Keratinocyte (primary cell): ENCODE measurements at places on chromosomes 1 and 21.

- H3K36me3 ChIP-seq, result no peaks in the 10 kb centered on the region
- peaks cover 4% of the 10 kb centered on the region for H3K4me1 ChIP-seq
- no peaks in the 10 kb centered on the region for H3K27me3 ChIP-seq
- no peak overlapping the region for H3K4me3 ChIP-seq
Measured at GRCh38 chr1:58528518-58528917, 18.0 kb downstream of the OMA1 start.

DNA sequence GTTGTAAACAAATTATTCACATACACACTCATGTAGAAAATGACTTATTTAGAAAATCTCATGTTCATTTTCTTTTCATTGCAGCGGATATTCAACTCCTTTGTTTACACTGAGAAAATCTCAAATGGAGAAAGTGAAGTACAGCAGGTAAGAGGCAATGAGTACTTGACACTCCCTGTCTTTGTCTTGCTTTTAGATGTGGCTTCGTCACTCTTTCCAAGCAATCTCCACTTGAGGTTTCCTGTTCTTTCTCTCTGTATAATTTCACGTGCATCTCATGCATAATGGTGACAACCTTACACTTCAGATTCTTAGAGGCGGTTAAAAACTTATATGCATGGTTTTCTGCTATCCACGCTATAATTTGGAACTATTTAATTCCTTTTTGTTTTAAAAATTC, 80.6 kb downstream of the CACHD1 start:
- no peaks in the 10 kb centered on the region for H3K36me3 ChIP-seq
- no peak for DNase-seq
- no peak overlapping the region for H3K4me3 ChIP-seq
- H3K4me1 ChIP-seq, result no peaks in the 10 kb centered on the region

- H3K27ac ChIP-seq, result no peak overlapping the region
- no peaks in the 10 kb centered on the region for H3K36me3 ChIP-seq
- no peaks in the 10 kb centered on the region for H3K27me3 ChIP-seq
- H3K4me3 ChIP-seq, result no peak overlapping the region
- no peak for DNase-seq
- peaks cover 34% of the 10 kb centered on the region for H3K4me1 ChIP-seq
Measured at GRCh38 chr1:235401251-235401650, 34.0 kb downstream of the TBCE start.

GRCh38 chr1:57857809-57858208, 433.9 kb upstream of the DAB1 start:
- H3K4me1 ChIP-seq, result peaks cover 28% of the 10 kb centered on the region
- no peaks in the 10 kb centered on the region for H3K27me3 ChIP-seq
- DNase-seq, result no peak
- H3K4me3 ChIP-seq, result no peak overlapping the region

DNA sequence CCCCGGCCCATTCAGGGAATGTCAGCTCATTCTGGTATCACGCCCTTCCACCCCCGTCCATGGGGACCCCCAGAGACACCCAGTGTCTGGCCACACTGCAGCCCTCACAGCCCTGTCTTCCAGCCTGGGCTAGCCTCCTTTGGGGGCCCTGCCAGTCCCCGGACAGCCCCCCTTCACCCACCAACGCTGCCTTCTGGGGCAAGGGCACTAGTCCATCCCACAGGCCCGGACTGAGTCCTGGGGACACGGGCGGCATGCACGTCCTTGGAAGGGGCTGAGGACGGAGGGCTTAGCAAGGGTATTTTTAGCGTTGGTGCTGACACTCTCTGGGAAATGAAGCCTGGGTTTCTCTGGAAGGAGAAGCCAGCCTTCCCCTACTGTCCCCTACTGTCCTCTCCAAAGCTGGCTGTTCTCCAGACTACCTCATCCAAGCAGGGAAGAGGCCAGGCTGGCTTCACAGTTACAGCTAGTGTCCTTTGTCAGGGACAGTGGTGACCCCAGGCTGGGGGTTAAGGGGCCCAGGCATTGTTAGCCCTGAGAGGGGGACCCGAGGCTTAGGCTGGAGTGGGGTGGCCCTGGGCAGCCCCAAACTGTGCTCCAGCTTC, 39.5 kb downstream of the COQ8A start:
- no peak overlapping the region for H3K4me3 ChIP-seq
- no peaks in the 10 kb centered on the region for H3K4me1 ChIP-seq
- no peaks in the 10 kb centered on the region for H3K36me3 ChIP-seq
- H3K27ac ChIP-seq, result no peak overlapping the region
